ENCODE measurements at places on chromosomes 6 and 20.

DNA sequence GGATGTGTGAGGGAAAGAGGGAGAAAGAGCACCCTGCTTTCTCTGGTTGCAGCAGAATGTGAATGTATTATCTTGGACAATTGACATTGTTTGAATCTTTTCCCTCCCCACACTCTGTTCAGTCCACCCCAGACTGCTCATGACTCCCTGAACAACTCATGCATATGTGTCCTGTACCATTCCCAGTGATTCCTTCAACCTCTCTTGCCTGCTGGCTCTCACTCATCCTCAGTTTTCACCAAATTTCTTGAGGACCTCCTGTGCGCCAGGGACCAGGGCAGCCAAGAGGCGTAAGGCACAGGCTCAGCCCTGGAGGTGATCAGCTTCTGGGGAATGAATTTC is 5.4 kb downstream of the NOX3 start:
- no peak for DNase-seq

GRCh38 chr6:45830441-45831139 is 185.1 kb downstream of the CLIC5 start:
- DNase-seq = no peak

DNA sequence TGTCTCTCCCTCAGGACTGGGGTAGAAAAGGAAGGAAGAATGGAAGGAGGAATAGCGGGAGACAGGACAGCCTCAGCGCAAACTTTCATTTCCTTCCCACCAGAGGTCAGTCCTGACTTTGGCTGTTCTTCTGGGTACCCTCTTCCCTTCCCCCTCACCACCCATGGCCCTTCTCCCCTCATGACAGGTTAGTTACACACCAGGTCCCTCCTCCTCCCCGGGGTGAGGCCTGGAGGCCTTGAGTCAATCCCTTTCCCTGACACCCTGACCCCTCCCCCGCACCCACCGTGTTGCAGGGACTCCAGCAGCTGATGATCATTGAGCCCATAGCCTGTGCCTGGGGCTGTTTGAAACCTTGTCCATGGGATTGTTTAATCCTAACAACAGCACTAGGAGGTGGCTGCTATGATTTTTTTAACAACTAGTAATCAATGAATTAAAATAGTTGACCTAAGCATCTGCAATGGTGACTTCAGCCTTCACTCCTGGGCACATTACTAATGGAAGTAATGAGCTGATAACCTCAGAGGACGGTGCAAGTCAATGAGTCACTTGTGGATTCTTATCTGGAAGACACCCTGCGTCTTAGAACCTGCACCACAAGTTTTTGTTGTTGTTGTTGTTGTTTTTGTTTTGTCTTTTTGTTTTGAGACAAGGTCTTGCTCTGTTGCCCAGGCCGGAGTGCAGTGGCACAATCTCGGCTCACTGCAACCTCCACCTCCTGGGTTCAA is 46.6 kb upstream of the CCDC167 start:
- no peak for DNase-seq

DNA sequence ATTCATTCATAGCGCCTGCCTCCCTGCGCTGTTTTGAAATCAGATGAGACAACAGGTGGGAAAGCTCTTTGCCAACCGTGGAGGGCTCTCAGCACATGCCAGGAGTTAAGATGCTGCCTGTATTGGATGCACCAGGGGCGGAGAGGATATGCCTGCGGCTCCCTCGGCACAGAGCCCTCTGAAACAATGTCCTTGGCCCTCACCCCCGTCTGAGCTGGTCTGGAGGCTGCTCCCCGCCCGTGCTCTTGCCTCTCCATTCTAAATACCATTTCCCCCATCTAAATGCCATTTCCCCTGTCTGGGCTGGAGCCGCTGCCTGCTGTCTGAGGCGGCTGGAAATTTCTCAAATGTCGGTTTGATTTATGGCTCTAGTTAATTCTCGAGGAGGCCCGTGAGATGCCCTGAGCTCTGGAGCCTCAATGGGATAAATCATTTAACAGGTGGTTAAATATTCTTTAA is 50.8 kb upstream of the MLN start:
- no peak for DNase-seq

DNA sequence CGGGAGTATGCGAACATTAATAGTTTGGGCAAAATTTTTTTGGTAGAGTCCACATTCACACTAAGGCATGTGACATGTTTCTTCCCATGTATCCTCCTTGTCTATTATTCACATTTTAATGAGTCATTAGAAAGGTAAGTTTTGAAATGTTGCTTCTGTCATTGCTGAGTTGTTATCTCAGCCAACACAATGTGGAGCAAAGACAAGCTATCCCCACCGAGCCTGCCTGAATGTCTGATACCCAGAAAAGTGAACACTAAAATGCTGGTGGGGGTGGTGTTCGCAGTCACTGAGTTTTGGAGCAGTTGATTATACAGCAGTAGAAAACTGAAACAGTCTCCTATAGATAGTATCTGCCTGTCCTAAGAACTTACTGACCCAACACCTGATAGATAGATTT is 68.3 kb upstream of the ASF1A start:
- no peak for DNase-seq

- peak; percentile 3 for DNase-seq
These were observed 45.6 kb downstream of the EYA4 start for GRCh38 chr6:133286765-133287164.

DNA sequence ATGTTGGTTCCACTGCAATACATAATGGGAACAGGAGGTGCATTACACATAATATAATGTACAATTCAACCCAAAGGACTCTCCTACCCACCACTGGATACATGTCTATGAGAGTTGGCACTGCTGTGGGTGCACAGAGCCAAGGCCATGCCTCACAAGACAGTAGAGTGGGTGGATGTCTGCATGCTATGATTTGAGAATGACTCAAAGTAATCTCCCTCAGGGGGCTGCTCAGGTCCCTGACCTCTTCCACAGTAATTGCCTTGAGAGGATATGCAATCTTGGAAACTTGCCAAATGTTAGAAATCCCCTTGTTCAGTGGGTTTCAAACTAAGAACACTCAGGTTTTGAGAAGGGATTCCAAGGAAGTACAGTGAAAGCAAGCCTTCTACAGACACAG is 79.0 kb downstream of the ANKEF1 start:
- peak; percentile 25 for DNase-seq

- peak; percentile 52 for DNase-seq
These were observed 689 bp upstream of the KCNB1 start for GRCh38 chr20:49483018-49483695.
